Fibroblast of lung (primary cell): ENCODE measurements at places on chromosomes 6 and 20.

- peak; percentile 35 for DNase-seq
Observed at GRCh38 chr6:140784573-140784972, 1348.2 kb upstream of the GJE1 start.

DNA sequence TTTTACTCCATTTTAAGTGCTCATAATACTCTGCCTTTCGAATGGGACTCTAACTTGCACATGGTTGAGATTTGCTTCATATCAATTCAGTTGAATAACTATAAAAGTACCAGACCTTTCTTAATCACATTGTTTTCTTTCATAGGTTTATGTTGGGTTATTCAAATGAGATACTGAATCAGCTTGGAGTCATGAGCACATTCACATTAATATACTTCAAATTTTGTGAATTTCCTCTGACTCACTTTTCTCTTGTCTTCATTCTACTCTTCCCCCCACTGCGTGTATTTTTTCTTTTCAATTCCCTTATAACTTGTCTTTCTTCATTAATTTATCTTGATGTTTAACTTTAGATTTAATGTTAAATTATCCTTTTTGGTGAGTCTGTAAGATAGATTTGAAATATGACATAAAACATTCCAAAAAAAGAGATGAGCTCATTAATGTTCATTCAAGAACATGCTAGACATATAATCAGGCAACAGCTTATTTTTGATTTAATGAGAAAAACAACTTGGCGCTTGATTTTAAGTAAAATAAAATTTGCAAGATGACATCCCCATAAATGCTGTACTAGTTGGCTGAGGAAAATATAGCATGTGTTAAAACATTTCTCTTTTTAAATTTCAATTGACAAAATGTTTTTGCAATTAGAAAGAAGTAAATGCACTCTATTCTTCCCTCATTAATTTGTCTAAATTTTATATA is 736.0 kb downstream of the CD109 start:
- DNase-seq = peak; percentile 41

DNA sequence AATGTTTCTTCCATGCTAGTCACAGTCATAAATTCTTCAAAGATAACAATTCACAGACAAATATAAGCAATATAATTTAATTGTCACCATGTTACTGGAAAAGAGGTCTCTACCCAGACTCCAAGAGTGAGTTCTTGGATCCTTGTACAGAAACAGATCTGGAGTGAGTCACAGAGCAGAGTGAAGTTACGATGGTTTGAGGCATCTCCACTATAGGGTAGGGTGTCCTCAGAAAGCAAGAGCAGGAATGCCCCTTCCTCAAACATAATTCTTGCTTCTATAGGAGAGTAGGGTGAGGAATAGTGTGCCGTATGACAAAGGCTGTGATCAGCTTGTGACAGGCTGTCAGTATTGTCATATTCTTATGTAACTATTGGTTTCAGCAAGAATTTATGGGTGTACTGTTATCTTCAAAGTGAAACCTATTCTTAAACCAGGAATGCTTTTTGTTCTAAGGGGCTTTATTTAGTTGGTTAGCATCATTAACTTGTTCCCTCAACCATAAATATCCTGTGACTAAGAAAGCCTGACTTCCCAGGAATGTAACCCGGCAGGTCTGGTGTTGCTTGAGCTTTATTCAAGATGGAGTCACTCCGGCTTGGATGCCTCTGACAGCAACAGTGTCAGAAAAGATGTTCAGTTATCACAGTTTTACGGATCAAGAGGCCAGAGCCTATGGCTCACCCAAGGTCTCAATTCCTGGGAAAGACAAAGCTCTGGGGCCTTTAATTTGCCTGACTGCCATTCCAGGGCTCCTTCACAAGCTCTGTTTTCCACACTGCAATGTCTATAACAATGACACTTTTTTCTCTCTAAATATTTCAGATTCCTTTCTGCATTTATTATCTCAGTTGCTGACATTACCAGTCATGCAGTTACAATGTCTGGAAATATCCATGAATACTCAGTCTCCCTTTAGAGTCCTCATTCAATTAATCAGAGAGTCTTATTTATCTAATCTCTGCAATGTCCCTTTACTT is 298.6 kb downstream of the C6orf118 start:
- DNase-seq = no peak

- no peak for DNase-seq
Observed at GRCh38 chr20:43263226-43263625, 73.5 kb upstream of the PTPRT start.
